ENCODE measurements at places on chromosomes 2 and 18.

- DNase-seq = no peak
Observed at GRCh38 chr2:241118737-241119505, 16.8 kb upstream of the MTERF4 start.

GRCh38 chr18:59484561-59485328, 125.7 kb upstream of the LMAN1 start:
- no peak for DNase-seq

- DNase-seq = no peak
Observed at GRCh38 chr2:126945118-126945517, 46.4 kb downstream of the TEX51 start.

- no peak for DNase-seq
Observed at GRCh38 chr2:219038600-219038999, 2.7 kb downstream of the CFAP65 start.

- DNase-seq = no peak
Observed at GRCh38 chr2:181183878-181184542, 203.6 kb downstream of the UBE2E3 start.

All from stimulated activated CD8-positive, alpha-beta memory T cell treated with anti-CD3 and anti-CD28 coated beads, Interleukin-7, amount 100 ng/mL, for 24 hours (primary cell).